ENCODE measurements at places on chromosomes 5 and 9.

DNA sequence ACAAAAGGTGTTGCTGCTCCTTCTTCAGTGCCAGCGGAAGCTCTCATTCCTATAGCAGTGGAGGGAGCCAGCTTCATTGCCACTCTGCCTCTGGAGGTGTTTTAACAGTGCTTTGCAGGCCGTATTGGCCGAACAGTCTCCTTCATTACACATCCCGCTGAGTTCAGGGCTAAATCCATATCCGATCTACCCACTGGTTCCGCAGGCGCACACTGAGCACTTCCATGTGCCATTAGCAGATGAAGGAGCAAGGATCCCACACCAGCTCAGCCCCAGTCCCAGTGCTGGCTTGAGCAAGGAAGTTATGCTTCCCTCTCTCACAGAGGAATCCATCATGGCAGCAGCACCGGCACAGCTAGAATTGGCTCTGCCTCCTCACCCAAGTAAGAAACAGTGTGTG is 121.2 kb upstream of the IRX2 start:
- DNase-seq, result no peak

GRCh38 chr5:127518319-127518621 is 830 bp downstream of the PRRC1 start:
- no peak for DNase-seq

- DNase-seq, result no peak
Measured at GRCh38 chr5:61669531-61669930, 337.5 kb downstream of the ZSWIM6 start.

- no peak for DNase-seq
Measured at GRCh38 chr5:25552871-25553481, 908.2 kb upstream of the CDH10 start.

DNA sequence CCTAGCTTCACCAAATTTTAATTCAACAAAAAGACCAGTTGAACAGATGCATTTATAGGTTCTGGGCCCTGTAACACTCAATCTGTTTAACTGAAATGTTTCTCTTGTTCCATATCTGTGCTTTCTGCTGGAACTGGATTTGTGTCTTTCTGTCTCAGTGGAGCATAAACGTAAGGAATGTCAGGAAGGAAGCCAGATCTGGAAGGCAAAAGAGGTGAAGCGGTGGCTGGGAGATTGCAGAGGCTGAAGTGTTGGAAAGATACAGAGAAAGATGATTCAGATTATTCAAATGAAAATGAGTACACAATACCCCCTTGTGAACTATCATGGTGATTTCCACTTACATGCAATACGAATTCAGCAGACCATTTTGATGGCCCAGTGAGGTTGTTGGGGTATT is 406.8 kb downstream of the BRINP1 start:
- DNase-seq, result no peak

GRCh38 chr5:35884191-35884769 is 27.6 kb downstream of the IL7R start:
- no peak for DNase-seq

- DNase-seq, result no peak
Measured at GRCh38 chr5:173935396-173935795, 47.2 kb downstream of the CPEB4 start.

- DNase-seq, result no peak
Measured at GRCh38 chr5:135308752-135309151, 90.3 kb downstream of the MACROH2A1 start.

- DNase-seq, result no peak
Measured at GRCh38 chr5:77305956-77306355, 95.5 kb downstream of the PDE8B start.

DNA sequence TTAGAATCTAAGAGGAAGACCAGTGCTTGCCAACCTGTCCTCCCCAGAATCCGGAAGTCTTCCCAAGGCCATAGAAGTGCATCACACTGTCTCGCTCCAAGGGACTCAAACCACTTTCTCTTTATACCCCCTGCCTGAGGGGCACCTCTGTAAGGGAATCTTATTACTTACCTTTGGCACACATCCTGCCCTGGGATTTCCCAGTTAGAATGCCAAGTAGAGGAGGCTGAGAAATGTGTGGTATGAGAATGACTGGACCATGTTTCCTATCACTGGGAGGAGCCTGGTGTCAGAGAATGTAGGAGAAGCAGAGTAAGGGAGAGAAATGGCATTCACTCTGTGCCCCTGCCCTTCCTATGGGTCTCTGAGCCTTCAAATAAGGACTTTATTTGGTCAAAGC is 85.8 kb downstream of the AOPEP start:
- DNase-seq, result no peak

GRCh38 chr9:129259375-129259774 is 81.3 kb upstream of the IER5L start:
- DNase-seq, result no peak

GRCh38 chr9:91899219-91899563 is 50.8 kb downstream of the ROR2 start:
- DNase-seq, result no peak

GRCh38 chr5:168059131-168059530 is 232.3 kb upstream of the WWC1 start:
- DNase-seq, result no peak

DNA sequence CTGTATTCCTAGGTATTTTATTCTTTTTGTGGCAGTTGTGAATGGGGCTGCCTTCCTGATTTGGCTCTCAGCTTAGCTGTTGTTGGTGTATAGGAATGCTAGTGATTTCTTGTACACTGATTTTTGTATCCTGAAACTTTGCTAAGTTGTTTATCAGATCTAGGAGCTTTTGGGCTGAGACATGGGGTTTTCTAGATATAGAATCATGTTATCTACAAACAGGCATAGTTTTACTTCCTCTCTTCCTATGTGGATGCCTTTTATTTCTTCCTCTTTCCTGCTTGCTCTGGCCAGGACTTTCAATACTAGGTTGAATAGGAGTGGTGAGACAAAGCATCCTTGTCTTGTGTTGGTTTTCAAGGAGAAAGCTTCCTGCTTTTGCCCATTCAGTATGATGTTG is 129.9 kb downstream of the DMXL1 start:
- DNase-seq, result no peak

- DNase-seq, result no peak
Measured at GRCh38 chr9:96047741-96048103, 172.2 kb downstream of the ERCC6L2 start.

DNA sequence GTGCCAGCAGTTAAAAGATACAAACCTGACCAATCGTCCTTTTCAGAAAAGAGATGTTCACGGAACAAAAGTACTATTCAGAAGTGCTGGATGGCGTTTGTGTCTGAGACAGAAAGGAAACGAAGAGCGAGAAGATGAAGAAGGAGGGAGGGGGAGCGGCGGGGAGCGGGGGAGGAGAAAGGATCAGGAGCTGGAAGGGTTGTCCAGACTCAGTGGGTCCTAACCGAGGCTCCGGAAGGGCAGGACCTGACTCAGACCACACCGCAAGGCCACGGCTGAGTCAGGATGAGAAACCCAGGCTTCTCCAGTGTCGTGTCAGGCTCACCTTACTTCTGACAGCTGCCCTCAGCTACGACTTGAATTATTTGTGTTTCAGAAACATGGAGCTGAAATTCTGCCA is 46.2 kb downstream of the PAX5 start:
- no peak for DNase-seq

GRCh38 chr5:131396015-131396414 is 132.2 kb downstream of the CDC42SE2 start:
- DNase-seq, result no peak

DNA sequence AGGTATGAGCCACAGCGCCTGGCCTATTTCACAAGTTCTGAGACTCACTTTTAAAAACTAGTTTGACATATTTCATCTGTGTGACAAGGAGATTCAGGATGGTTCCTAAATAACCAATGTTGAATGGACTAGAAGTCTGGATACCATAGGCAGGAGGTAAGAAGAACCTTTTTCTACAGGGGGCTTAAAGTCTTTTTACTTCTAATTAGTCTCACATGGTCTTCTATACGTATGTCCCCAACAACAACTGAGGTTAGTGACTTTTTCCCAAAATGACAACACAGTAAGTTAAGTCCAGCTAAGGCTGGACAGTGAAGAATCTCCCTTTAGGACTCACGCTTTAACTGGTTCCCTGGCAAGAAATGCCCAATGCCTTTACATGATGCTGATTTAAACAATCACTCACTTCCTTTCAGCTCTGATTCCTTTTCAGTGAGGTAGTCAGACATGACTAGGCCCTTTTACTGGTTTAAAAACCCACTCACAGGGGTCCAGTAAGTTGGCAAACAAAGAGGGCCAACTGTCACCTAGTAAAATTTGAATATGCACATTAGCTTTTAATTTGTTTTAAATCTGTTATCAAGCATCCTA is 12.1 kb upstream of the HAUS6 start:
- DNase-seq, result no peak
